A549 treated with GW870086 at 1 μM for 4 hours (cell line): ENCODE measurements at places on chromosomes 1 and 21. TPM values are rescaled to one million over a fixed set of nuclear protein-coding genes. Genes with fewer than 3 reads are reported as not detected.

The PLEKHN1 gene
- total RNA-seq: 4.0 to 5.8 TPM (median 4.9 TPM) in 5 replicates

The OR6K3 gene
- not detected in 5 replicates for total RNA-seq

The KCNE2 gene
- not detected in 5 replicates for total RNA-seq

The ZNF672 gene
- total RNA-seq: 15.9 to 22.6 TPM (median 22.2 TPM) in 5 replicates

The VTCN1 gene
- total RNA-seq: 0.06 to 0.08 TPM (median 0.06 TPM) in 3 of 5 replicates, not detected in the others

The KIF2C gene
- total RNA-seq: 36.2 to 43.4 TPM (median 39.5 TPM) in 5 replicates

The SYTL1 gene
- 0.25 to 1.0 TPM (median 0.54 TPM) in 5 replicates for total RNA-seq

The LRRC7 gene
- total RNA-seq: not detected in 5 replicates
